ENCODE measurements at places on chromosomes 2 and 18.

- DNase-seq: peak; percentile 88
Measured at GRCh38 chr2:72887032-72887739, at the start of gene SPR. Gene SPR (plus strand): TSS chr2:72887408. CDS start chr2:72887433, 25 bp downstream.

GRCh38 chr18:48806551-48807261 is 144.1 kb downstream of the SMAD7 start:
- DNase-seq: no peak

GRCh38 chr2:32119161-32119560 is 46.5 kb upstream of the SLC30A6 start:
- DNase-seq: no peak

- no peak for DNase-seq
Measured at GRCh38 chr2:222272446-222273015, 26.3 kb downstream of the PAX3 start.

GRCh38 chr2:230921806-230922595 is 3.0 kb downstream of the GPR55 start:
- no peak for DNase-seq

GRCh38 chr18:55588111-55588869 is at the start of gene TCF4:
Gene TCF4 (minus strand): TSS chr18:55588192. CDS start chr18:55587116, 1,076 bp downstream.
- DNase-seq: peak; percentile 17

- DNase-seq: no peak
Measured at GRCh38 chr2:71596011-71596410, 142.7 kb downstream of the DYSF start.

GRCh38 chr2:206430452-206430851 is 12.9 kb upstream of the ADAM23 start:
- DNase-seq: no peak

Measured in AG08396 (cell line).